ENCODE measurements at places on chromosomes 11 and 22.

- no peak for DNase-seq
These were observed 70.4 kb downstream of the TRMU start for GRCh38 chr22:46405901-46406300.

- no peak for DNase-seq
These were observed 3.1 kb upstream of the ZBTB16 start for GRCh38 chr11:114056409-114056808.

GRCh38 chr11:64654958-64655541, 64.0 kb downstream of the SLC22A12 start:
- DNase-seq, result no peak

- DNase-seq, result no peak
These were observed 72.0 kb upstream of the ARHGAP32 start for GRCh38 chr11:129264114-129264513.

GRCh38 chr11:36092314-36093030, 148.6 kb downstream of the LDLRAD3 start:
- DNase-seq, result no peak

- DNase-seq, result no peak
These were observed 27.2 kb upstream of the A4GALT start for GRCh38 chr22:42747701-42748513.

DNA sequence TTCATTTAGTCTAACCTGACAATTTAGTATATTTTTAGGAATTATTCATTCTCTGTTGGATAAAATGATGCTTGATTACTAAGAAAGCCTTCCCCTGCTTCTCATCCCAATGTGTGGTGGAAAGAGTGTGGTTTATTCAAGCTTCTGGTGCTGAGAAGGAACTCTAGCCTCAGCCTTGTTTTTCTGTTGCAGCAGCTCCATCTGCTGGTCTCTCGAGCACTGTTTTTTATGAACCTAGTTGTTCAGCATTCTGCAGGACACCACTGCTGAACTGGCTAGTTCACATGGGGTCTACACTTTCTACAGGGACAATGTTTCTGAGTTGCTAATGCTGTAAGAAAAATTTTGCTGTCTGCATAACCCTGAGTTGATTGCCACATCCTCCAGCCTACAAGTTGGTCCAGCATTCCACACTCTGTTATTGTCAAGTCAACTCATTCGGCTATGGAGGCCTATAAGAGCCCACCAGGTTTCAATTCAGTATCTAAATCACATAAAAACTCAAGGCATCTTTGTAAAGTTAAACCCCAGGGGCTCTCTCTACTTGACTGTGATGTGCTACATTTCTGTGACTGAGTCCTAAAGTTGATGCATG, 14.3 kb downstream of the OR2AG2 start:
- DNase-seq, result peak; percentile 25

DNA sequence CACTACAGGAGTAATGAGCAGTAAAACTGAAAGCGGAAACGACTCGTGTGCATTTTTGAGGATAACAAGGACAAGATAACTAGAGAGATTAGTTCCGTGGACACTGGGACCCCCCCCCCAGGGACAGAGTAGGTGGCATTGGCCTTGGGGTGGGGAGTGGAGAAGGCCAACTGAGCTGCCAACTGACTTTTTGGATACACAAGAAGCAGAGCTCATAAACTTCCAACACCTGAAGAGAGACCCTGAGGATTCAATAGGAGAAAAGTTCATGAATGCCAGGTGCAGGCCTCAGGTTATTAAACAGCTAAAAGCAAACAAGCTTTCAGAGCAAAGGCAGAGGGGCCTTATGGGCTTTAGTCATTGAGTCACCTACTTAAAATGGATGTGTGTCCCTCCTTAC, 17.6 kb upstream of the PRSS23 start:
- no peak for DNase-seq

GRCh38 chr22:25361899-25362214, 142.4 kb downstream of the CRYBB2 start:
- DNase-seq, result no peak

DNA sequence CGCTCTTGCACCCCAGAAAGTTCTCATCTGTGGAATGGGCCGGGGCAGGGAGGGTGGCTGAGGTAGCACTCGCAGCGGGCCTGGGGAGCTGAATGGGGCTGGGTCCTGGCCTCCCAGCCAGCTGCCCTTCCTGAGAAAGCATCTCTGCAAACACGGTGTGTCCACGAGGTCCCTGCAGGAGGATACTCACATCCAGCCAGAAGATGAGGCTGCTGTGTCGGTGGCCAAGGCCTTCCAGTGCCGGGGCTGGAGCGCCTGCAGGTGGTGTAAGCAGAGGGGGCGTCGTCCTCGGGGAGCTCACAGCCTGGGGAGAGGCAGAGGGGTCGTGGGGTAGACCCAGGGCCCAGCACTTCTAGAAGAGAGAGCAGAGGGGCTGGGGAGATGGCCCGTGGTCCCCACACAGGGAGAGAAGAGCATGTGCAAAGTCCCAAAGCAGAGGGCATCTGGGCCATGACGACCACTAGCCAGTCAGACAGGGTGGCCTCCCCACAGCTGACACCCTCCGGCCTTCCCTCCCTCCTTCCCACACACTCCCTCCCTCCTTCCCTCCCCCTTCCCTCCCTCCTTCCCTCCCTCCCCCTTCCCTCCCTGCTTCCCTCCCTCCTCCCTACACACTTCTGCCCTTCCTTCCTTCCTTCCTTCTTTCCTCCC, 97.9 kb downstream of the WNT7B start:
- DNase-seq, result no peak

GRCh38 chr22:24003887-24004286, 1.4 kb downstream of the GSTT4 start:
- no peak for DNase-seq

DNA sequence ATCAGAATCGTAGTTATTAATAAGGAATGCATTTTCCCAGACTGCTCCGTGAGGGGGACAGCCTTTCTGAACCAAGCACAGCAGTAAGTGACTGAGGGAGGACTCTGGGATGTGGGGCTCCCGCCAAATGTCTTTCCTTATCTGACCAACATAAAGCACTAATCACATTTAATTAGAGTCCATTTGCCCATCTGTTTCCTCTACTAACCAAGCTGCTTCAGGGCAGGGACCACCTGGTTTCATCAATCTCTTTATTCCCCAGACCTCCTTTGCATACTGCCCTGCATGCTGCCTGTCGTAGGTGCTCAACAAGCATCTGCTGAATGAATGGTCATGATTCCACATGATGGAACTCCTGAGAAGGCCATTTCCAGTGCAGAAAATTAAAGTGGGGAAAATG, 29.4 kb downstream of the SMCO4 start:
- no peak for DNase-seq

GRCh38 chr22:36252754-36253522, at the start of gene APOL1:
TSS of gene APOL1 (plus strand) at chr22:36253133. CDS start at chr22:36254956, 1,823 bp downstream.
- DNase-seq, result no peak

DNA sequence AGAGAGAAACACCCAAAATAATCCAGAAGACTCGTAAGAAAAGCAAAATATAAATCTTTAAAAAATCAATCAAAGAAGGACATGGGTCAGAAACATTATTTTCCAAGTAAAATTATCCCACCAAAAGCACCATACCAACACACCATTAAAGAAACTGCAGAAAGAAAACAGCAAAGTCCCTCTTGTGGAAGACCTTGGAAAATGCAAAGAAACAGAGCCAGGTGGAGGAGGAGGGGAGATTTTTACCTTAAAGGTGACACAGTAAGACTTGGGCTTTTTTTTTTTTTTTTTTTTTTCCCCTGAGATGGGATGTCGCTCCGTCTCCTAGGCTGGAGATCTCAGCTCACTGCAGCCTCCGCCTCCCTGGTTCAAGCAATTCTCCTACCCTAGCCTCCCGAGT, 123.8 kb downstream of the LARGE1 start:
- DNase-seq, result no peak

GRCh38 chr11:8018484-8019313, 31.6 kb downstream of the EIF3F start:
- no peak for DNase-seq

GRCh38 chr11:116607027-116607426, 165.8 kb downstream of the BUD13 start:
- DNase-seq, result no peak

DNA sequence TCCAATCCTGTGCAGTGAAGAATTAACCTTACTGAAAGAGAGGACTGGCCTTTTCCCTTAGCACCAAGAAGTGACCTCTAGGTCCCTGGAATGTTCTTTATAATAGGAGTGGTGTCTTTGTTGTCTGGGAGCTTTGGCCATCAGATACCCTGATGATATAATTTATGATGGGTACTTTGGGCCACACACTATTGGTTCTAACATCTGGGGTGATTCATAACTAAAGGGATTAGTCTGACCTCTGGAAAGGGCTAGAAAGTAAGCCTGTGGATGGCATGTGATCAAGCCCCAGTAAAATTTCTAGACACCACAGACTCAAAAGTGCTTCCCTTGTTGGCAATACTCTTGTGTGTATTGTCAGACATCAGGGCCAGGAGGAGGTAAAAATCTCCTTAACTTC, 891.2 kb downstream of the KCNA4 start:
- no peak for DNase-seq

- no peak for DNase-seq
These were observed 59.1 kb downstream of the RRAS2 start for GRCh38 chr11:14299921-14300320.

DNA sequence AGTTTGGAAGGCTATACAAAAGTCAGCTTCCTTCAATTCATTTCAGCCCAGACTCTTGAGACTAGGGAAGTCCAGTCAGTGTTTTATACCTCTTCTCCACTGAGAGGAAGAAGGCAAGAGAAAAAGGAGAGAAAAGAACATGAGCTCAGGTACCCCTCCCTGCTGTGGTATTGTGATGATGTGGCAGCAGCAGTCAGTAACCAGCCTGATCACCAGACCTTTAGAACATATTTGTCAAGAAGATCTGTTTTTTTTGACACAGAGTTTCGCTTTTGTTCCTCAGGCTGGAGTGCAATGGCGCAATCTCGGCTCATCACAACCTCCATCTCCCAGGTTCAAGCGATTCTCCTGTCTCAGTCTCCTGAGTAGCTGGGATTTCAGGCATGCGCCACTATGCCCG, 21.2 kb upstream of the RPS13 start:
- DNase-seq, result no peak

DNA sequence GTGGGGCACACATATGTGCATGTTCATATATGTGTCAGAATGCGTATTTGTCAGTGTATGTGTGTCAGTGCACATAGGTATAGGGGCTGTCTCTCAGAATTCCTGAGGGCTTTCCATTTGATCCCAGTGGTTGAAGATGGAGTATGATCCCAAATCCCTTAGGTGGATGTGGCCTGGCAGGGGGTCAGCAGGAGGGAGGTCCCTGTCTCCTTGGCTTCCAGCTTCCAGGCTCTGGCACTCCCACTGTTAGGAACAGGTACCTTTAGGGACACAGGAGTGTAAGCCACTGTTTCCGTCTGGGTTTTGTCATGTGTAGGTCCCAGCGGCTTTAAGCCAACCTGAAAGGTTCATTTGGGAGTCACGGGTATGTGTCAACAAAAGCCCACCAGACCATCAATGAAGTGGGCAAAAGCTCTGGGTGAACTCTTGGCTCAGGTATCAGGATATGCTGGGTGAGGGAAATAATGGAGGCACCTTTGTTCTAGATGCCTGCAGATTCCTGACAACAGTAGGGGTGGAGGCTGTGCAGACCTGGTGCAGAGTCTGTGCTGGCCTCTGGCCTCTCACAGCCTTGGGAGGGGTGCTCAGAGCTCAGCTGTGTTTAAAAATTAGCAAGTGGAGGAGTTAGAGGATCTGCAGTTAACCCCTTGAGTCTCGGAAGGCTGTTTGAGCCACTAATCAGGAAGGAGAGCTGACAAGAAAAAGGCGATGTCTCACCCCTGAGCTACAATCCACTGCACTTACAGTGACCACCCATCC, 9.0 kb downstream of the KCNQ1OT1 start:
- DNase-seq, result no peak

All from stimulated activated CD8-positive, alpha-beta memory T cell treated with anti-CD3 and anti-CD28 coated beads, Interleukin-7, amount 100 ng/mL, for 24 hours (primary cell).